Fibroblast of the conjunctiva (primary cell): ENCODE measurements at places on chromosomes 13 and 19.
A peak's percentile ranks its signal among the peaks of the same experiment; 100 is the strongest.

- peak; percentile 86 for DNase-seq
Measured at GRCh38 chr13:42594481-42595252, 20.7 kb downstream of the TNFSF11 start.

- DNase-seq: no peak
Measured at GRCh38 chr13:32316028-32316339, 676 bp downstream of the BRCA2 start.

DNA sequence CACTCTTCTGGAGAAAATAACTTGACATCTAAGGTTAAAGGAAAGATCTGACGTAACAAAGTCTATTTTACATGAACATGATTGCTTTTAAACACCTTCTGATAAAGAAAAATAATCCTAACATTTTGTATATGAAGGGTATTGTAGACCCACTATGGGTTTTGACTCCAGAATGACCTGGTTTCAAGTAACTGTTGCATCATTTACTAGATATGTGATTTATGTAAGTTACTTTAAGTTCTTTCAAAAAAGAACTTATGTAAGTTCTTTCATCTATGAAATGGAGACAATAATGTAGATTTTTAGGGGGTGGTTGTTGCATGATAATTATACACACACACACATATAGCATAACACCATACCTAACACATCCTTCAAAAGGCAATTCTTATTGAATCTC is 147.6 kb upstream of the MIR17HG start:
- DNase-seq: no peak

- no peak for DNase-seq
Measured at GRCh38 chr19:50799547-50799851, 9.3 kb downstream of the ACP4 start.

DNA sequence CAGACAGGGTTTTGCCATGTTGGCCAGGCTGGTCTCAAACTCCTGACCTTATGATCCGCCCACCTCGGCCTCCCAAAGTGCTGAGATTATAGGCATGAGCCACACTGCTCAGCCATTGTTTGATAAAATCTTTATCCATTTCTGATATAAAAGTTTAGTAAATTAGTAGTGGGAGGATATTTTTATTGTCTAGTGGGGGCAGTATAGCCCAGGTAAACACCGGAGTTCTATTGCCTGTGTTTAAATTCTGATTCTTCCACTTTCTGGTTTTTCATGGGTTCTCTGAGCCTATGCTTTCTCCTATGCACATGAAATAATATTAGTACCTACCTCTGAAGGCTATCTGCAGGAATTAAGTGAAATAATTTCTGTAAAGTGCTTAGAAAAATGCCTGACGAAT is 20.1 kb upstream of the ARHGEF18 start:
- no peak for DNase-seq

DNA sequence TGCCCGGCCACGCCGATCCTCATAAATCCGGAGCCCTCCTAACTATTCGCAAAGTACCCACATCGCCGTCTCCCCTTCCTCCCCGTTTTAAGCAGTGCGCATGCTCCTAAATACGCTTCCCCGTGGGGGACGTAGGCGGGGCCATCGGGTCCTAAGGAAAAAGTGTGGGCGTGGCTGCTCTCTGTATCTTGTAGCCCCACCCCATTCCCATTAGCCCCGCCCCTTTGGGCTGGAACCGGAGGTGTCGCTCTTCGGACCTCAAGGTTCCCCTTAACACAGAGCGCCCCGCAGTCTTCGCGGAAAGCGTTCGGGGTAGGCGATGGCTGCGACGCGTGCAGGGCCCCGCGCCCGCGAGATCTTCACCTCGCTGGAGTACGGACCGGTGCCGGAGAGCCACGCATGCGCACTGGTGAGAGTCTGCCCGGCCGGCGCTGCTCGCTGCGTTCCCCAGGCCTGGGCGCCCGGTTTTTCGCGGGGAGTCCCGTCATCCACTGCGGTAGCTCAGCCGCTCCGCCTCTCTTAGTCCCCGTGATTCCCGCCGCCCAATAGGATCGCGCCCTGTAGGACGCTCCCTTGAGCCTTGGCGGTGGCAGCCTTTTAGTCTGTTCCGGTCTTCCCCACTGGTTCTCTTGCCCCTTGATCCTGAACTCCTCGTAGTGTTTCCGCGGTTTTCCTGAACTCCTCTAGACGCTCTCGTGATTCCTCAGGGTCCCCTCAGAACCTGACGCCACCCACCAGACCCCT is at the start of gene ALDH16A1:
Gene ALDH16A1, plus strand, starts transcription at position 213 of the 744 bp plus-strand sequence. Its CDS starts 107 bp downstream, at position 320.
- peak; percentile 97 for DNase-seq

DNA sequence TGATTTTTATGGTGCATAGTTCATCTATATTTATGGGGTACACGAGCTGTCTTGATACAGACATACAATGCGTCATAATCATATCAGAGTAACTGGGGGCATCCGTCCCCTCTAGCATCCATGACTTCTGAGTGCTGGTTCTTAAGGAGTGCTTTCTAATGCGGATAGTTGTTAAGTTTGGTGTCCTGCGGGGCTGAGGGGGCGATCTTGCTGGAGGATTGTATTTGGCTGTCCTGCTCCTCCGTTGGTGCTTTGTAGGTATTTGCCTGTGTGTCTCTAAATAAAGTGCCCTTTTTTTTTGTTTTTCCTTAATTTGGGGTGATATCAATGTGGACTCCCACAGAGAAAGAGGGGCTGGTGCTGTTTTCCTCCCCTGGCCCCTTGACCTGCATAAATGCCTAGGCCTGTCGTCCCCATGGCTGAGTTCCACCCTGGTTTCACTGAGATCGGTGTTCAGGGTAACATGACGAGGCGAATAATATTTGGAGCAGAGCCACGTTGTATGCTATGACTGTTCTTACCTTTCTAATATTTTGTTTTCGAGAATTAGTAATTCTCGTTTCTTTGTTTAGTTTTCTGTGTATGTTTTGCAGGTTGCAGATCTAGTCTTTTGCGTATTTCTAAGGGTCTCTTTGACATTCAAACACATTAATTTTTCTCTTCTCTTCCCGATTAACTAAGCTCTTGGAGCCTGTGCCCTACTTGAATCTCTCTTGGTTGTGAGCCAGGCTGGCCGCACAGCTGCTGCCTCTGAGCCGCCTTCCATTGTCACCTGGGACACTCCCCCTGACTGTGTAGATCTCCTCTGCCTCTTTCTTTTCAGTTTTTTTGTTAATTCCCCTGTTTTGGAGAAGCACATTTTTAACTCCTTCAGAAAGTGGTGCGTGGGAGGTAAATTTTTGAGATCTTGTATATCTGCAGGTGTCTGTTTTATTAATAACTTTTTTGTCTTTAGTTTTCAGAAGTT is 100.3 kb downstream of the ARHGEF7 start:
- no peak for DNase-seq

- DNase-seq: no peak
Measured at GRCh38 chr13:89827552-89827951, 1519.9 kb upstream of the MIR17HG start.

- DNase-seq: no peak
Measured at GRCh38 chr13:95437561-95437960, 115.0 kb upstream of the CLDN10 start.

DNA sequence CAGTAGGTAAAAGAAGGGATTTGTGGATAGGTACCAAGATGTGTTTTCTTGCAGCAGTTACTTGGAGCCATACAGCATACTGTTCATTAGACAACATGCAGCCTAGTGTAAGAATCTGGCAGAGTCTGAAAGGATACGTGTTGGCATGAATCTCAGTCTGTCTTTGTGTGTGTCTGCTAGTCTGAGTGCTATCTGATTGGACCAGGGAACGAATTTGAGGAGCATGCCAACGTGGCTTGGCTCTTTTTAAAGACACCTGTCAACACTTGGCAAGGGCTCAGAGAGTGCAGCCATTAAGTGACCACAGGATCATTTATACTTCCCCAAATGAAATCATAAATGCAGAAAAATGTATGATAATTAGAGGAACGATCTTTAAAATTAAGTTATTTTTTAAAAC is 27.6 kb upstream of the ATXN8OS start:
- DNase-seq: no peak

- no peak for DNase-seq
Measured at GRCh38 chr13:89380101-89380500, 1708.9 kb downstream of the SLITRK5 start.

DNA sequence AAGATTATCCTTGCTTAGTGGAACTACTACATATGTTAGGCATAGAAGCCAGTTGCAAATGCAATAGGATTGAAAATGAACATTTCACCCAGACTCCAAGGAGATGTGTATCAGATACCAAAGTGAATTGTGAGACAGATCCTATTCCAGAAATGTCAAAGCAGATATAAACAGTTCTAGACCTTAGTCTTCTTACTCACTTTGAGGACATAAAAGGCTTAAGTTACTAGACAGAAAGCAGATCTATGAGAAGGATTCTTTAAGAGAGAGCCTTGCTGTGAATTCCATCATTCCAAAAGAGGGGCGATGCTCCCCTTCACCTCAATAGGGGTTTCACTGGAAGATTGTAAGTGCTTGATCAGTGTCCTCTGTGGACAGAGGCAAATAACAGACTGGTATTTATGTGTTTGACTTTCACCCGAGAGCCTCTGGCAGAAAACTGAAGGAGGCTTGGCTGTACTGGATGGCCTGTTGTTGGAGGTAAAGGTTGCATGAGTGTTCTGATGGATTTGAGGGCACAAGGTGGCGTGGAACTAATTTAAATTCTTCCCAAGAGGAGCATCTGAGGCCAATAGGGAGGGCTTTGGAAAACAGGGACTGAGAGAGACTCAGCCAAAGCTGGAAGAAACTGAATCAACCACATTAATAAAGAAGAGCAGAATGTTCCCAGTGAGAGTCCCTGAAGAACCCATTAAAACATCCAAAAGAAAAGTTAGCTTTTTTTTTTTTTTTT is 194.8 kb downstream of the DCLK1 start:
- DNase-seq: no peak

DNA sequence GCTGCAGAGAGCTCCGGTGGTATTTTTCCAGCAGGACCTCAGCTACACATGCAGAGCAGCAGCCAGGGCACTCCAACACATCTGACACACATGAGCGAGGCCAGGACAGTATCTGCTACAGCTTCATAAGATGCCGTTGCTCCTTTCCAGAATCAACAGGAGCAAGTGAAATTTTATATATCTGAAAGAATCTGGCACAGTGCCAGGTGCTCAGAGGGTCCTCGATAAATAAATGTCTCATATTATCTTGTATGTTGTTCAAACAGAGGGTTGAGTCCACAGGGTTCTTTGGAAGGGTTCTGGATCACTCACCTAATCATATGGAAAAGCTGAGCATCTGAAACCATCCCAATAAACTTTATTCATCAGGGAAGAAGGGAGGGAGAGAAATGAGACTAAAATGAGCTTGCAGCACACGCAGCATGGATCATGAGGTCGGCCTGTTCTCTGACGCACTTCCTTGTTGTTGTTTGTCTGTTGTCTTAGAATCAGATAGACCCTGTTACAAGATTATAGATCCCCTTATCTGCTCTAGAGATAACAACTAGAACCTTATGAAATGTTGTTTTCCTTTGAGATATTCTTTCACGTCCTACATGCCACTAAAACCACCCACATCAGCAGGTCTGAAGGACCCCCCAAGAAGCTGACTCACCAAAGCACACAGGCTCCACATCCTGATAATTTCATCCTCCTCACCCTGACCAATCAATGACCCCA is 3.2 kb upstream of the METTL21C start:
- DNase-seq: no peak

- no peak for DNase-seq
Measured at GRCh38 chr13:74258961-74259360, 124.8 kb upstream of the KLF12 start.

DNA sequence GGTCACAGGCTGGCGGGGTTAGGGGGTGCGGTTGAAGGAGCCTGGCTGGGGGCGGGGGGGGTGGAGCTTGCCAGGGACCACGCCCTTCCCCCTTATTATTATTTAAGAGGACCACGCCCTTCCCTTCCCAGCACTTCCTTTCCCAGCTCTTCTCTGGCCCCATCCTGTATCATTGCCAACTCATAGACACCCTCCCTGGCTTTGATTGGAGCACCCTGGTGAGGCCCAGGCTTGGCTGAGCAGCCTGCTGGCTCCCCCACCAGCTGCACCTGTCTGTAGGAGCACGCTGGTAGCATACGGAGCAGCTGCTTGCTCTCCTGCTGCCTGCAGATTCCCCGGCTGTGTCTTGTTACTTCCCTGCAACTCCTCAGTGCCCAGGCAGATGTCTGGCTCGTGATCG is 62.5 kb upstream of the PDX1 start:
- DNase-seq: no peak

DNA sequence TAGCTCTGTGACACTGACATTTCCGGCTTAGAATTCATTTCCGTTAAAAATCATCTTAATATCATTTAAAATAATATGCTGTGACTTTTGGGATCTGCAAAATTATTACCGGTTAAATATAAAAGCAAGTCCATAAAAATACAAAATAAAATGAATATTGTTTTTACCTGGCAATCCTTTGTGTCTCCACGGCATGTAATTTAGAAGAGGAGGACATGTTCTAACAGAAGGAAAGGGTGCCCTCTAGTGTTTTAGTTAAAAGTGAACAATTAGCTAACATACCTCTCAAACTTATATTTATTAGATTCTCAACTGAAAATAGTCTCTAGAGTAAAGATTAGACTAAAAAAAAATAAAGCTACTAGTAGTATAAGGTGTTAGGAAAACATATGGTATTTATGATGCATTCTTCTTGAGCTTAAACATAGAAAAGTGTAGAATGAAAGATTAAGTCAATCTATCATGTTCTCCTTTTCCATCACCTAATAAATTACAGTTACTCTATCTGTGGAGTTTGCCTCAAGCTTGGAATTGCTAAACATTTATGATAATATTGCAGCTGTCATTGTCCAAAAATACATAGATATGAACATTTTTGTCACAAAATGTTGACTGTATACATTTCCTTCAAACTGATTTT is 676.7 kb upstream of the SPRY2 start:
- DNase-seq: peak; percentile 53

GRCh38 chr19:44600466-44600865 is 12.9 kb upstream of the IGSF23 start:
- DNase-seq: no peak

DNA sequence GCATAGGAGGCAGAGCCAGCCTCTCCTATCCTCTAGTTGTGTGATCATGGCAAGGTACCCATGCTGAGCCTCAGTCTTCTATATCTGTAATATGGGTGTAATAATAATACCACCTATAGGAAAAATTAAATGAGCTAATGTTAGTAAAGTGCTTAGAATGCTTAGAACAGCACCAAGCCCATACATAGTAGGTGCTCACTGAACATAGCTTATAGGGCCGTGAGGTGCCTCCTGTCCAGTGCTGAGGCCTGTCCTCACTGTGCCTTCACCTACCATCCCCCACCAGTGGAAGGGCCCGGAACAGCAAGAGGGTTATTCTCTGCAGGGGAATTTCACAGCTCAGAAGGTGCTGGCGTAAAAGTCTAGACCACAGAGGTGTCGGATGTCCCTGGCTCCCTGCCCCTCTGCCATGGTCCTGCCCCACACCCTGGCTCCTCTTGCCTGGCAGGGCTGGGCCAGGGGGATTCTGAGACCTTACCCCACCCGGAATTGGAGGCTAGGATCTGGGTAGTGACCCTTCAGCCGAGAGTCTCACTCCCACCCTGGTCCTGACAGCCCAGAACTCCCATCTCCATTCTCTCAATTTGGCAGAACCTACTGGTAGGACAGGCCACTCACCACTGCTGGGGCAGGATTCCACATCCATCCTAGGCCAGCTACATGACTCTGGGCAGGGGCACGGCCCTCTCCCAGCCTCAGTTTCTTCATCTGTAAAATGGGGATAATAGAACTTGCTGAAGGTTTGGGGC is 2.2 kb upstream of the SCN1B start:
- no peak for DNase-seq
